ENCODE measurements at places on chromosomes 11 and 22.

DNA sequence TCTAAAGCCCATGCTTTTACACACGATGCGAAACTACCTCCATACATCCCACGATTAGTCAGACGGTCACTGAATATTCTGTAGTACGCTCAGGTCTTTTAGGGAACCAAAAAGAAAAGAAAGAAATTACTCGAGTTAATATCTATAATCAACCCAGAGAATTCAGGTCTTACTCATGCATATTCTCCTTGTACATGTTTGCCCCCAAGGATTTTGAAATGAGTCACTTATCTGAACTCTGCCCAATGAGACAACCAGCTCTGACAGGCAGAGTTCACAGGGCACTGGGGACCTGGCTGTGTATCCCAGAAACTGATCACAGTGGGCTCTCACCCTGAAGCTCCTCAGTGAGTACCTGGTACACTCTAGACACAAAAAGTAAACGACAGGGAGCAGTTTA, 29.2 kb downstream of the RASSF10 start:
- DNase-seq = no peak

DNA sequence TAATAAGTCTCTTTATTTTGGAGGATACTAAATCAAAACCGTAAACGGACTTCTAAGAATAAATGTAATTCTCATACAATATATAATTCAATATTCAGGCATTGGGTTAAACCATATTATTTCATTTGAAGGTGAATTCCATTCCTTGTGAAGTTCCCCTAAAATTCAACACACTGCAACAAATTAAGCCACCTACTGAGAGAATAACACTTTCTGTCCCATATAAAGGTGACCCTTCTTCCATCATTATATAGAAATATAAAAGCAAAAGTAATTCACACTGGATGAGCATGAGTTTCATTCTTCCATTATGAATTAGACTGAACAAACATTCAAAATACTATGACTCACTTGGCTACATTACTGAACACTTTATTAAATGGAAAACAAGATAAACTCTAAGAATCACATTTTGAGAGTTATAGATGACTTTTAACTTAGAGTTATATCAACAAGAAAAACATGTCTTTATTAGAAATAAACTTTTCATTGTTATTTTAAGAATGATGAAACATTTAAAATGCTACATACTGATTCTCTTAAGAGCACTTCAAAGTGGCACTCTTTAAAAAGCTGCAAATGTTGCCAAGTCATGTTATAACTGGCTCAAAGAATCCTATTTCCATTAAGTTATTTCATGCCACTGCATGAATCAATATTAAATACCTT, 2.8 kb downstream of the SESN3 start:
- DNase-seq = no peak

GRCh38 chr11:859394-860131, 16.9 kb downstream of the TSPAN4 start:
- DNase-seq = no peak

GRCh38 chr11:45165386-45165785, 18.9 kb downstream of the PRDM11 start:
- no peak for DNase-seq

DNA sequence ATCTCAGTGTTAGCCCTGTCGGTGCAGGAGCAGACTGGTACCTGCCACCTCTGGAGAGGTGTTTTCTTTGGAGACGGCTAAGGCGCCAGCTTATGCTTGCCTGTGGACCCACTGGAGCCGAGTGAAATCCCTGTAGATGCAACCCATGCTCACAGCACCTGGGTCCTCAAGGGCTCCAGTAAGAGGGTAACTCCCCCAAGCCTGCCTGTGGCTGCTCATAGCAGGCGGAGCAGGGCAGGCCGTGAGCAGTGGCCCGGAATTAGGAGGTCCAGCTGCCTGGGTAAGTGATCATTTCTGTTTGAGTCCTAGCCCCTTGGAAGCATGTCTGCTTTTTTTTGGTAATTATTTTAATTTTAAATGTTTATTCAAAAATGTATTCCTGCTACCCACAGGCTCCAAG, 43.8 kb downstream of the NAT10 start:
- no peak for DNase-seq

DNA sequence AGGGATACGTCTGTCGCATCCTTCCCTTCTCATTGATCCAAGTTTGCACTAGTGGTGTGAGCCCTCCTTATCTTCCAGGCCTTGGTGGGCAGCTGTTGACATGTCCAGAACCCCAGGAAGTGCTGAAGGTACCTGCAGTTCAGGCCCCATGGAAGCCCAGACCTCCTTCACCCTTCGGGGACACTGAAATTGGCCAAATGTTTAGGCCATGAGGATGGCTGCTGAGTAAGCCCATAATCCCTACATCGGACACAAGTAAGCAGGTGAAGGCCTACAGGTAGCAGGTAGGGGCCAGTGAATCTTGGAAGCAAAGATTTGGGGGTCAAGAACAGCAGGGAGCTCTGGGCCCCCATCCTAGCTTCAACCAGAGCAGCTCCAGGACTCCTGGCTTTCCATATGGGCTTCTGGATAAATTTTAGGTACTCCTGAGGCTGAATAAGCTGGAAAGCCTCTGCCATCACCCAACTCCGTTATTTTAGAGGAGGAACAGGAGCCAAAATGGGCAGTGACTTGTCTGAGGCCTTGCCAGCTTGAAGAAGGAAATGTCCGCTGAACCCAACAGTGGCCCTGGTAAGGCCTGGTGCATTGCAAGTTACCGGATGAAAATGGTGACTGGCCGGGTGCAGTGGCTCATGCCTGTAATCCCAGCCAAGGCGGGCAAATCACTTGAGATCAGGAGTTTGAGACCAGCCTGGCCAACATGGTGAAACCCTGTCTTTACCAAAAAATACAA, 45.2 kb downstream of the MORC2 start:
- DNase-seq = no peak

DNA sequence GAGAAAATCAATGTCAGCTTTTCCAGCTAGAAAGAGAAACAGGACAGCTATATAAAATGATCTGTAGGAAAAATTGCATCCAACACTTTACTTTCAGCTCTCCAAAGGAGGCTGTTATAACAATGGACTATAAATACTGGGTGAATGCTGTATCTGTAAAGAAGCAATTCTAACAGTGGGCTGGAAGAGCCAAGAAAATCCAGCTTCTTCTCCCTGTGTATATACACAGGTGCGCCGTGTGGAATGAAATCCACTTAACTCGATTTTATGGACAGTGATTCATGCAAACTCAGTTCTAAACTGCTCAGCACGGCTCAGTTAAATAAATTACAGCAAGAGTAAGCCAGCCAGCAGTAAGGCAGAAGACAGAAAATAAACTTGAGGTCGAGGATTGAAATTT, 32.5 kb upstream of the LMO2 start:
- DNase-seq = no peak

DNA sequence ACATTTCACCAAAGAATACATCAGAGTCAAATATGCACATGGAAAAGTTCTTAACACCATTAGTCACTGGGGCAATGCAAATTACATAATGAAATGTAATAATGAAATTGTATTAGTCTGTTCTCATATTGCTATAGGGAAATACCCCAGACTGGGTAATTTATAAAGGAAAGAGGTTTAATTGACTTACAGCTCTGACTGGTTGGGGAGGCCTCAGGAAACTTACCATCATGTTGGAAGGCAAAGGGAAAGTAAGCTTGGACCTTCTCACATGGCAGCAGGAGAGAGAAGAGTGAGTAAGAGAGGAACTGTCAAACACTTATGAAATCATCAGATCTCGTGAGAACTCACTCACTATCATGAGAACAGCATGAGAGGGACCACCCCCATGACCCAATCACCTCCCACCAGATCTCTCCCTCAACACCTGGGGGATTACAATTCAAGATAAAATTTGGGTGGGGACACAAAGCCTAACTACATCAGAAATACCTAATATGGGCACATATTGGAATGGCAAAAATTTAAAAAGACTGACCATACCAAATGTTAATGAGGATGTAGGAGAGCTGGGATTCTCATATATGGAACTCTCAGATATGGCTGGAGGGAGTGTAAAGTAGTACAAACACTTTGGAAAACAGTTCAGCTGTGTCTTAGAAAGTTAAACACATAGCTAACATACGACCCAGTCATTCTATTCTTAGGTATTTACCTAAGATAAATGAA, 65.1 kb upstream of the CD44 start:
- no peak for DNase-seq

DNA sequence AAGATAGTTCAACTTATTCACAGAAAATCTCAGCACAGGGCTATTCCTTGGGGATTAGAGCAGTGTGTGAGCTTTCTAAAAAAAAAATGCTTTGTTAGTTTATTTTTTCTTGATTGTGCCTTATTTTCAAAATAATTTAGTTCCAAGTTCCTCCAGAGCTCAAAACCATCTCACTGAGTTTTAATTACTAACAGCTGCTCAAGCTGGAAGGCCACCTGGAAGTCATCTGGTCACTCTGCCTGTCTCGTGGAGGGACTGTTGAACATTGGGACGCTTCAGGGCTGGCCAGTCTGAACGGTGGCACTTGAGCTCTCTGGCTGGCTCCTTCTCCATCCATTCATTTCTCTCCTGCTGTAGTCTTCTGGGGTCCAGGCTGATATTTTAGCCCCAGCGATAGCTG, 4.0 kb downstream of the OR51E1 start:
- no peak for DNase-seq

DNA sequence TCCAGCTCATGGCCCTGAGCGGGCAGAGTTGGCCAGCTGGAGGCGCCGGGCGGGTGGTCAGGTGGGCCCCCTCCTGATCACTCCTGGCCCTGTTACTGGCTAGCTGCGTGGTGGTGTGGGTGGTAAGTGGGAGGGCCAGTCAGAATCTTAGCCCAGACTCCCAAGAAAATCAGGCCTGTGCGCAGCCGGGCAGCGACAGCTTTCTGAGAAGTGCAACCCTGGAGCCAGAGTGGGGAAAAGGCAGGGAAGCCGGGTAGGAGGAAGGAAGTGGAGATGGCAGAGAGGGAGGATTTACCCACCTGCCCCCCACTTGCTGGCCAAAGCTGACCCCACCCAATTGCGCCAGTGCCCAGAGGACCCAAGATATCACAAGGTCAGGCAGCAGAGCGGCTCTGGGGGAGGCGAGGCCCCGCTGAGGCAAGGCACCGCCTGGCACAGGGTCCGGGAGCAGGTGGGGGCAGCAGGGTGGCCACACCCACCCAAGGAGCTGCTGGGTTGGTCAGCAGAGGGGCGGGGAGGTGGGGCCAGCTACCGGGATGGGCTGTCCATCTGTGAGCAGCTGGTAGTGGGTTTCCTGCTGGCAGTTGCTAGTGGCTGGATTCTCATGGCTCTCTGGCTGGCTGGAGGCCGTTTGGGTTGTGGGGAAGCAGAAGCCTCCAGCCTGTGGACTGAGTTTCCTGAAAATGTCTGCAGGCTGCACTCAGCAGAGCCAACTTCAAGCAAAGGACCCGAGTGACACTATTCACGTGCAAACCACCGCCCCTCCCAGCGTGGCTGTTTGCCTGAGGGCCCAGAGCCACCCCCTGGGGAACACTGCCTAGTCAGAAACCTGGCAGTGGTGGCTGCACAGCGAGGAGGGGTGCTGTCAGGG, 196.4 kb downstream of the IGLL1 start:
- DNase-seq = no peak

GRCh38 chr11:63719001-63719400, 37.7 kb downstream of the RTN3 start:
- DNase-seq = no peak

- DNase-seq = no peak
These were observed 7.2 kb upstream of the MOB2 start for GRCh38 chr11:1493650-1494244.

DNA sequence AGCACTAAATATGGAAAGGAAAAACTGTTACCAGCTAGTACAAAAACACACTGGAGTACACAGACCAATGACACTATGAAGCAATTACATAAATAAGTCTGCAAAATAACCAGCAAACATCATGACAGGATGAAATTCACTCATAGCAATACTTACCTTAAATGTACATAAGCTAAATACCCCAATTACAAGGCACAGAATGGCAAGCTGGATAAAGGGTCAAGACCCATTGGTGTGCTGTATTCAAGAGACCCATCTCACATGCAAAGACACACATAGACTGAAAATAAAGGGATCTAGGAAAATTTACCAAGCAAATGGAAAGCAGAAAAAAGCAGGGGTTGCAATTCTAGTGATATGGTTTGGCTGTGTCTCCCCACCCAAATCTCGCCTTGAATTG, 44.0 kb upstream of the CALCA start:
- no peak for DNase-seq

DNA sequence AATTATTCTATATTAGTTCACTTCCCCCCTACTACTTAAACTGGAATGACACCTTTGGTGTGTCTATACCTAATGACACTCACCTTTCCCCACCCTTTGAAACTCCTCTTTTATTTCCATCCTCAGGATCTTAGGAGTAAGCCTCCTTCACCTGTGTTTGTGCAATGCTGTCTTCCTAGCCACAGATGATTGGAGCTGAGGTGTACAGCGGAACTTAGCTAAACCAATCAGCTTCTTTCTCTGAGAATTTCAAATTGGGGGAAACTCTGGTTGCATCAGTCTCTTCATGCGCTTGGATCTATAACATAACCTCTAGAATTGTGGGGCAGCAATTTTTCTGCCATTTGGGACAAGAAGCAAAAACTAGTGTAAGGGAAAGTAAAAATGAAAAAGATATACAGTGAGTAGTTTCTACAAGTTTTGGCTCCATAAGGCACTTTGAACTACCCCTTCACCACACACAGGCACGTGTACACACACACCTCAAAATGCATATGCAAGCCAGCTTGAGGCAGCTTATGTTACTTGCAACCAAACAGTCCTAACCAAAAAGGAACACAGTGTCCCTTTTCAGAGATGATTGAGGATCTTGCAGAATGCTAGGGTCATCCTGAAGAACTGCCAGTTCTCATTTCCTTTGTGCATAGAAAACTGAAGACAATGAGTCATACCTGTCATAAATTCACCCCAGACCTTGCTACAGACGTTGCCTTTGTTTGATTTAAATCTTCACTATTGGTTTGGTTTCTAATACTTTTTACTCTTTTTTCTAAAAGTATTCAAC, 36.0 kb upstream of the LDLRAD3 start:
- no peak for DNase-seq

- no peak for DNase-seq
These were observed 112.2 kb upstream of the RRM1 start for GRCh38 chr11:3982431-3982830.

DNA sequence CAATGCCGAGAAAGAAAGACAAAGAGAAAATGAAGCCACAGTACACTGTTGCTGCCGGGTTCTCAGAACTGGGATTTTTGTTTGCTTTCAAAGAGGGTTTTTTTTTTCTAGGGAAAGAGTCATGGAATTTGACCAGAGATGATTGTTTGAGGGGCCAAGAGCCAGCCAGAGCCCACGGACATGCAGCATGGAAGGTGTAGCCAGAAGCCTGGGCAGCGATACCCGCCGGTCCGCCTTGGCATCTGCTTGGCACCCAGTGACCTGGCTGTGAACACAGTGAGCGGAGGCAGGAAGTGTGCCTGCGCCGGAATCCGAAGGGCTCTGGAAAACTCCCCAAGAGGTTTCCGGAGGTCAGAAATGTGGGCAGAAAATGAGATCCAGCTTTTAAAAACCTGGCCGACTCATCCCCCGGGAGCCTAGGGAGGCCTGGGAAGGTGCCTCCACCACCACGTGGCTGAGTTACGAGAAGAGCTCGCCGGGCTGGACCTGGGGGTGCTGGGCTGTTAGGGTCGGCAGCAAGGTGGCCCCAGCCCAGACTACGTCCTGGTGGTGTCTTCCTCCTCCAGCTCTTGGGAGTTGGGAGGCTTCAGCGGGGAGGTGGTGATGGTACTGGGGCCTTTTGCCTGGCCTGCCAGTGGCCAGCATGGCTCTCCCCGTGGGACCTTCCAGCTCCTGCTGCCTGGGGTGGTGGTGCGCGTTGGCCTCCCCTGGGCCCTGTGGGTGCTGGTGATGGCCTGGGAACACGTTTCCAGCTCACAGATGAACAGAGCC, 61.6 kb upstream of the PPARA start:
- no peak for DNase-seq

- no peak for DNase-seq
These were observed 93.1 kb upstream of the SC5D start for GRCh38 chr11:121199516-121199915.

GRCh38 chr11:86787018-86787536, 13.3 kb upstream of the PRSS23 start:
- DNase-seq = no peak
